ENCODE measurements at places on chromosomes 1 and 21. TPM values are rescaled to one million over a fixed set of nuclear protein-coding genes. Genes with fewer than 3 reads are reported as not detected.

Gene NEK2
- 0.68 TPM for total RNA-seq

Gene CLIC6
- 20.9 TPM for total RNA-seq

Gene TEDDM1
- total RNA-seq: not detected

Gene KTI12
- 4.9 TPM for total RNA-seq

Gene HSPA6
- 10.2 TPM for total RNA-seq

Gene KLHL12
- total RNA-seq: 18.1 TPM

Gene OR6N1
- not detected for total RNA-seq

Gene OR2L5
- total RNA-seq: 0.65 TPM

Gene PROK1
- 3.6 TPM for total RNA-seq

Gene CR1L
- not detected for total RNA-seq

Gene CYB5RL
- total RNA-seq: 3.9 TPM

Gene DENND2D
- total RNA-seq: 40.5 TPM

Gene GNPAT
- 35.8 TPM for total RNA-seq

Gene ZNF697
- 11.6 TPM for total RNA-seq

Gene CIART
- total RNA-seq: 0.85 TPM

Gene BEND5
- 4.8 TPM for total RNA-seq
